ENCODE measurements at places on chromosomes 5 and 9.

GRCh38 chr9:134043531-134043988 lies 18.3 kb downstream of the BRD3OS start:
- DNase-seq, result no peak

DNA sequence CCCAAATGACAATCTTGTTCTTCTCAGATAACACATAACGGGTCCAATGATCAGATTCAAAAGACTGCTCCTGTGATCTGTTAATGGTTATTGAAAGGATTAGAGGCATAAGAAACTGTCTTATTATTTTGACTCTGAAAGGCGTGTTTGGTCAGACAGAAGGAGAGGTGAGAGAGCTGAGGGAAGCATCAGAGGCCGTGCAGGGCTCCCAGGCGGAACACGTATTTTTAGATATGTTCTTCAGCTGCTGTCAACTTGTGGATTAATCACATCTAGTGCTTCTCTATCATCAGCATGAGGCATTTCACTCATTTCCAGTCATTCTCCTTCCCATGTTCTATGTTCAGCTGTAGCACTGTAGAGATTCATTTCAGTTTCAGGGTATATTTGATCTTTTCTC lies 199.8 kb downstream of the MAPKAP1 start:
- no peak for DNase-seq

GRCh38 chr5:58330781-58331180 lies 129.1 kb downstream of the PLK2 start:
- DNase-seq, result no peak

DNA sequence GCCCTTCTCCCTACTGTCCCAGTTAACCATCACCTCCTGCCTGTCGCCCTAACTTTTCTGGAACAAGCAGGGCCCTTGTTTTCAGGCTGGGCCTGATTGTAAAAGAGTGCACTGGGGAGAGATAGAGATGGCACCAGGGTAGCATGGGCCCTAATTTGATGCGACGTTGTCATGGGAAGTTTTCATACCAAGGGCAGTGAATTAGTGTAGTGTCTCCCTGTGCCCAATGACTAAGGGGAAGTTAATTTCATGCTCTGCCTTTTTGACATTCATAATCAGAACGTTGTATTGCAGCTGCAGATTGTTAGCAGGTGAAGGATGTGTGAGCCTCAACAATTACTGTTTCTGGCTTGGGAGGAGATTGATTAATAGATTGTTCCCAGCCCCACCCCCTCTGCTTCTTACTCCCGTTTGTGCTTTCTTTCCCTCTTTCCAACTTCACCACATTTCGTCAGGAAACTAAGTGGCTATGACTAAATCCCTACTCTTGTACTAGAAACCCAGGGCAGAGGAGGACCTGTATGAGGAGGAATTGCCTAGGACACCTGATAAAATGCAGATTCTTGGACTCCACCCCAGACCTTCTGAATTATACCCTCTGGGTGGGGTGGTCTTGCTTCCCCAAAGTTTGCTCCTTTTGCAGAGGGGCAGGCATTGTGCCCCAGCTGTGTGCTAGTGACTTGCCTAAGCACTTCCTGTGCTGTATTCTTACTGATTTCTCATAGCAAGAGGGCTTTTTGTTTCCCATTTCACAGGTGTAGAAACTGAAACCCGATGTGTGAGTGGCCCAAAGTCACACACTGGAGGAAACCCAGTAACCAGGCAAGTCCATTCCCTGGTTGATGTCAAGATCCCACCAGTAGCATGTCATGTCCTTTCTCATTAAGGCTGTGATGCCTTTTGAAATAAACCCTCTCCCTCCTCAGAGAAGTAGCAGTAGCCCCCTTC lies 56.3 kb downstream of the DAB2IP start:
- DNase-seq, result no peak

DNA sequence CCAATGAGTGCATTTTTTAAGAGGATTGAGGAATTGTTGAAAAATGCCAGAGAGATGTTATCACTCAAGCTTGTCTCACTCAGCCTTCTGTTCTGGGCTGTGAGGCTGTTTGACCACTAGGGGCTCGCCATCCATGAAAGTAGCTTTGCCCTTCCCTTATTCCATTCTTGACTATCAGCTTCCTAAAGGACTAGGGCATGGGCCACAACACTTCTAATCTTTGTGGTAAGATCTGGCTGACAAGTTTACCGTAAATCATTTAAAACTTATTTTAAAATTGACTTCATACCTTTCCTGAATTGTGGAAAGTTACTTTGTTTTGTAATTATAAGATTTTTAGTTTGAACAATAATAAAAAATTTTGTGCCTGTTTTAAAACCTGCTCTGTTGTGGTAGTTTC lies 49.5 kb downstream of the TJP2 start:
- peak; percentile 50 for DNase-seq

GRCh38 chr5:75524071-75524470 lies 12.4 kb downstream of the POLK start:
- DNase-seq, result no peak

DNA sequence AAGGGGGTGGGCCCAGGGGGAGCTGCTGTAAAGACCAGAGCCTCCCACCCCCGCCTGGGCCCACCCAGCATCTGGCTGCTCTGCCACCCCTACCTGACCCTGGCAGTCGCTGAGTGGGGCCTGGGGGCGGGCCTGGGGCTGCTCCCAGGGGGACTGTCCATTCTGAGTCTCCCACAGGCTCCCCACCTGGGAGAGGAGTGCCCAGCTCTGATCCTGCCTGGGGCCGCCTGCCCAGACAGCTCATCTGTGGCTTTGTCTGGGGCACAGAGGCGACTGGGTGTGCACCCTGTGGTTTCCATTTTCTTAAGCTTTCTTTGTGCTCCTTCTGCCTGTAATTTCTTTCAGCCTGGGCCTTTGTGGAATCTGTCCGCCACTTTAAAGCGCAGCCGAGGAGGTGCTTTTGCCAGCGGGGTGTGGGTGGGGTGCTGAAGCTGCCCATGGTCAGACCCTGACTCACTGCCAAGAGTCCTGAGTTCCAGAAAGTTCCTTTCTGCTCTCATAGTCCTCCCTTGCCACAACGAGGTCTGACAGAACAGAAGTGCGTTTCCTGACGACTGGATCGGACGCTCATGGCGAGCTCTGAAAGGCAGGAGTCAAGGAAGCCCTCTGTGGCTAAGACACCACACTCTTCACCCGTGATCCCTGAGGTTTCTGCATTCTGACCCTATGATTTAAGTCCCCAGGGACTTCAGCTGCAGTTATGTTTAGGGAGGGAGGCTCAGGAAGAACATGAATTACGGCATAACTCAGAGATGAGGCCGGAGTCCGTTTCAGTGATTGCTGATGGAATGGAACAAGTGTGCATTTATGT lies 225.0 kb downstream of the FANCC start:
- DNase-seq, result no peak

DNA sequence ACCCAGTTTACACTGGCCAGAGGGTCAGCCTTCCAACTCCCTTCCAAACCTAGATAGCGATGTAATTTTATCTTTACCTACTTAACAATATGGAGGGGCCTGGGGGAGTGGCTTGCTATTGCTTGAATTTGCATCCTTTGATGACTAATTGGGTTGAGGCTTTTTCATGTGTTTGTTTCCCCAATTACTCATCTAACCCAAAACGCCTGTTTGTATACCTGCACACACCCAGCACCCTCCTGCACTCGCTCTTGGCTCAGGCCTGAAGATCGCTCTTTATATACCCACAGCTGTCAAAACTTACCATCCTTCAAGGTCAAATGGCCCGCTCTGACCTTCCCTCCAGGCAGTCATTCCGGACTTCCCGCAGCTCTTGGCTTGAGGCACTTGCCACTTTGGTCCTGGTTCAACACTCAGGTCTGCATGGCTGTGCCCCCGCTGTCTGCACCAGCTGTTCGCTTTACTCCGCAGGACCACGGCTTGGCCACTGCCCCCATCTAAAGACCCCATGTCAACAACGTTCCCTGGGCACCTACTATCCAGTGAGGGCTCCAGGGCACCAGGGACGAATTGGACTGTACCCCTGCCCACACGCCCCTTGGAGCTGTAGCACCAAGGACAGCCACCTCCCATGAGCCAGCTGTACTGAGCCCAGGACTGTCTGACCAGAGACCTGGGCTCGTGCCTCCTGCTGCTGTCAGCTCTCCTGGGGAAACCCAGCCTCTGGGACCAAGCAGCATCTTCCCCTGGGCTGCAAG lies 76.1 kb upstream of the ADAMTS2 start:
- no peak for DNase-seq

DNA sequence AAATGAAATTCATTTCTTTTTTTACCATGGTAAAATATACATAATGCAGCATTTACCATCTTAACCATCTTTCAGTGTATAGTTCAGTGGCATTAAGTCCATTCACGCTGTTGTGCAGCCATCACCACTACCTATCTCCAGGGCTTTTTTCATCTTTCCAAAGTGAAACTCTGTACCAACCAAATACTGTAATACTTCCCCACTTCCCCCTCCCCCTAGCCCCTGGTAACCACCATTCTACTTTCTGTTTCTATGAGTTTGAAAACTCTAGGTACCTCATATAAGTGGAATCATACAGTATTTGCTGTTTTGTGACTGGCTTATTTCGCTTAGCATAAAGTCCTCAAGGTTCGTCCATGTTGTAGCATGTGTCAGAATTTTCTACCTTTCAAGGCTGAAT lies 23.4 kb downstream of the SPAAR start:
- no peak for DNase-seq

DNA sequence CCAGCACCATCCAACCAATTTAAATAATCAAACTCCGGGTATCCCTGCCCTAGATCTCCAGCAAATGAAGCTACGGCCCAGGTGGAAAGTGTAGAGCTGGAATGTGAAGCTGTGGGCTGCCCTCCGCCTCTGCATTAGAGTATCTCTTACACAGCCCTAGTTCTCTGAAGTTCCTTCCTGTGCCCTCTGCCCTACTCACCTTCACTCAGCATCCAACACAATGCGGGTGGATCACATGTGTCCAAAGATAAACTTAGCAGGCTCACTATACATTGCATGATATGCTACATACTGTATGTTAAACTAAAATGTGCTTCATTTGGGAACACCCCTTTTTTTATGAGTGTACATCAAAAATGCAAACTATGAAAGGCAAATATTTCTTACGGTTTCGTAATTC lies 70.0 kb upstream of the RAD23B start:
- DNase-seq, result no peak

GRCh38 chr9:69549310-69550202 lies 122.6 kb downstream of the APBA1 start:
- DNase-seq, result no peak

DNA sequence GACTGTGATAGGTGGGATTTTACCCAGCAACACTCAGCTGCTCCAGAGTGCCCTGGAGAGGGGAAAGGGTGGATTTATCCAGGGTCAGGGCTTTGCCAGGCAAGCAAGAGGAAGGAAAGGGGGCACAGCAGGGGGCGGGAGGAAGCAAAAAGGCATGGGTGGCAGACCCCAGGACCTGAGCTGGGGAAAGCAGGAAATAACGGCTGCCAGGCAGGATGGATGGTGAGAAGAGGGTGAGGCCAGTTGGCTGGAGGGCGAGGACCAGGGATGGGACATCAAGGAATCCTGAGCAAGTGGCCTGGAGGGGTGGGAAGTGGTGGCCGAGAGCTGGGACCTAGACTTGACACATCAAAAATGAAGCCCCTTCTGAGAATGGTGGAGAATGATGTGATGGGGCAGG lies 64.2 kb downstream of the DUSP1 start:
- no peak for DNase-seq

DNA sequence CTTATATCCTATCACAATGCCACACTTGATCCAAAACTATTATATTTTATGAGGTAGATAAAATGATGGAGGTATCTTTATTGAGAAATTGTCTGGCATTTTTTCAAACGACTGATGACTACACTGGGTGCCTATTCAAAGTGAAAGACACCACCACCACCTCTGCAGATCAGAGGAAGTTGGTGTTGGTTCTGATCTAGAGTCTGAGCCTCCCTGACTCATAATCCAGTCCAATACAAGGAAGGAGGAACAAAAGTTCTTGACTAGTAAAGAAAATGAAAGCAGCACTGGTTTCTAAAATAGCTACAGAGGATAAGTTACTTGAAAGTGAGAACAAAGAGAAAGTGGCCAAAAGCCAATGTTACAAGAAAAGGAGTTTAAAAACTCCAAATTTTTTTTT lies 139.9 kb downstream of the RFX3 start:
- no peak for DNase-seq

- no peak for DNase-seq
Observed at GRCh38 chr5:2631758-2632157, 119.7 kb downstream of the IRX2 start.

GRCh38 chr5:116573702-116574366 lies 789 bp downstream of the SEMA6A start:
- DNase-seq, result no peak

- no peak for DNase-seq
Observed at GRCh38 chr5:64180661-64181343, 15.2 kb downstream of the RNF180 start.

DNA sequence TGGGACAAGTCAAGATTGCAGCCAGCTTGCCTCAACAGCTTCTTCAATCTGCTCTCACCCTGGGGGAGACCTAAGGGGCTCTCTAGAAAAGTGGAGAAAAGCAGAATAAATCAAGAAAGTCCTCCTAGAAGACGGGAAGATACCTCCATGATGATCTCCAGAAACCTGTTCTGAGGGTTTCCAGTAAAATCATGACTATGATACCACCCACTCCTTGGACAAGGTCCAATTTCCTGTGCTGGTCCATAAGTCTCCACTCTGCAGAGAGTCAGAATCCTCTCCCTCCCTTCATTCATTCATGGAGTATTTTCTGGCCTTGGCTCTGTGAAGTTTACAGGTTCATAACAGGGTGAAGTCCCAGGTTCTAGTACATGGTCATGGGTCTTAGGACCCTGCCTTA lies 168.6 kb downstream of the SLC12A2 start:
- no peak for DNase-seq

DNA sequence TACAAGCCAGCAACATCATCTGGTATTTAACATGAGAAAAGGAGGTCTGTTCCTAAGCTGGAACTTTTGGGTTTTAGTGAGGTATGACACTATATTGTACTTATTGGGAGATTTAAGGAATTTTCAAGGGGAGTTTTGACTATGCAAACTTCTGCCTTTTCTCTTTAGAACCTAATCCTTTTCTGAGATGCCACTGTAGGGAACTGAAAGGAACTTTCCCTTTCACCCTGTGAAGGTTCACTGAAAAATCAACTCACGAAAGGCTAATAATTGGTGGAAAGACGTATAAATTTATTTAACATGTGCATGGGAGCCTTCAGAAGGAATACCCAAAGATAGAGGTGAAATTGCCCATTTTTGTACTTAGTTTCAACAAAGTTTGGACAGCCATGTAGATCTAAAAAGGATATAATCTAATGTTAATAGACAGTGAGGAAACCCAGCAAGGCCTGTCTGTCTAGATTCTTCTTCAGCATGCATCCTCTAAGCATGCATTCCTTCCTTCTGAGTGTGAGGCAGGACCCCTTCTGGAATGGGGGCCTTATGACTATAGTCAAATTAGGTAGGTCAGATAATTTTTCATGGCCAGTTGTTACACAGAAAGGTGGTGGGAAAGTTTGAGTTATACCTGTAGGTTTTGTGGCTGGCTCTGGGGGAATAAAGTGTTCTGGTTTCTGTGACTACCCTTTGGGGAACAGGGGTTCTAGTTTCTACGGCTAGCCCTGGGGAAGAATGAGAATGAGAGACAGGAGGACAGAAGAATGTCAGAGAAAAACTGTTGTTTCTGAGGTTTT lies 200.3 kb downstream of the C9orf152 start:
- DNase-seq, result no peak

- DNase-seq, result no peak
Observed at GRCh38 chr5:80125962-80126480, 90.9 kb downstream of the THBS4 start.

GRCh38 chr9:71608021-71608420 lies 160.3 kb downstream of the CEMIP2 start:
- no peak for DNase-seq

GRCh38 chr5:65722575-65723403 lies 784 bp downstream of the NLN start:
- DNase-seq, result no peak

- no peak for DNase-seq
Observed at GRCh38 chr5:133062276-133062675, 10.5 kb downstream of the HSPA4 start.
